ENCODE measurements at places on chromosomes 4 and X.

GRCh38 chrX:34901761-34902160 is 40.8 kb upstream of the FAM47B start:
- no peak for DNase-seq

- DNase-seq, result no peak
These were observed 2.0 kb downstream of the MSX1 start for GRCh38 chr4:4861390-4862018.

DNA sequence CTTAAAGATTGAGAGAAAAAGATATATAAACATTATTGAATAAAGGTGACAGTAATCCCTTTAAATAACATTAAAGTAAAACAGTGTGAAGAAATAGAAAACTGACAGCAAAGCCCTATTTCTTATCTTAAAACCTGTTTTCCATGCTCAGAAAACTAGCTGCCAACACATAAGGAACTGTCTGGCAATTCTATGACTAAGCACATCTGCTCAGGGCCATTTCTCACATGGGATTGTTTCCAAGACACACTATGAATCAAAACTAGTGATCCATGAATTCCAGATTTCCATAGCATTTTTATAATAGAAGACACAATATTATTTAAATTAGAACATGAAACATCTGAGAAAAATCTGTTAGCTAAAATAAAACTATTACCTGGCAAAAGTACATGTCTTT is 113.4 kb downstream of the SCLT1 start:
- DNase-seq, result no peak

GRCh38 chr4:163070023-163070422 is 96.7 kb downstream of the NAF1 start:
- DNase-seq, result no peak

GRCh38 chr4:71944956-71945355 is 86.8 kb upstream of the NPFFR2 start:
- no peak for DNase-seq

GRCh38 chr4:82787342-82787741 is 11.3 kb downstream of the SCD5 start:
- no peak for DNase-seq

GRCh38 chr4:140743194-140743931 is 12.8 kb downstream of the TBC1D9 start:
- DNase-seq, result no peak

DNA sequence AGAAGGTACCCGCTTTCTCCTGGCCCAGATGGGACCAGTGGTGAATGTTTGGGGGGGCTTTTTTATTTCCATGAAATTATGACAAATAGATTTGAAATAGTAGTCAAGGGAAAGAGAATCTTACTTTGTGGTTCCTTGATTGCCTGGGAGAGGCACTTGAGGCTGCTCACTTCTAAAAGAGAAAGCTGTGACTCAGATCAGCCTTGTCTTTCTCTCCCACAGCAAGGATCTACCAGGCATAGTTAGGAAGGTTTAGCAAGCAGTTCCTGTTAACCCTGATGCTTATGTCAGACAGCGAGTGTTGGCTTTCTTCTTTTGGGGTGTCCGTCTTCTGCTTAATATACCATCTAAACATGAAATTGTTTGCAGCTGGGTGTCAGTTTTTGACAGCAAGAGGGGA is 114.5 kb downstream of the TSPAN7 start:
- no peak for DNase-seq

DNA sequence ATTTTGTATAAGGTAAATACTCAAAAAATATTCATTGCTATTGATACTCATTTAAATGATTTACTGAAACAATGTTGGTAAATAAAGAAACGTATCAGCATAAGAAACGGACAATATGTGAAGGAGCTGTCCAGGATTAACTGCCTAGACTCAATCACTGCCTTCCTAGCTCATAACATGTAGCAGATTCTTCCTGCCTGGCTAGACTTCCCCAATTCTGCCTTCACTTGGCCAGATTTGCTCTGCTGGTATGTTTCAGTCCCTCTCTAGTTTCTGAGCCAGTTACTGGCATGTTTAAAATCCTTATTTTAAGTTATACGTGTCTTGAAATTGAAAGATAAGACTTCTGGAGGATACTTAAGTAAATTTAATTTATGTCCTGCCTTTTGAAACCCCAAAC is 740.3 kb downstream of the CENPC start:
- DNase-seq, result no peak

GRCh38 chr4:67483868-67484602 is 61.3 kb downstream of the CENPC start:
- DNase-seq, result no peak

GRCh38 chr4:172412851-172413580 is 599.8 kb downstream of the GALNTL6 start:
- no peak for DNase-seq

DNA sequence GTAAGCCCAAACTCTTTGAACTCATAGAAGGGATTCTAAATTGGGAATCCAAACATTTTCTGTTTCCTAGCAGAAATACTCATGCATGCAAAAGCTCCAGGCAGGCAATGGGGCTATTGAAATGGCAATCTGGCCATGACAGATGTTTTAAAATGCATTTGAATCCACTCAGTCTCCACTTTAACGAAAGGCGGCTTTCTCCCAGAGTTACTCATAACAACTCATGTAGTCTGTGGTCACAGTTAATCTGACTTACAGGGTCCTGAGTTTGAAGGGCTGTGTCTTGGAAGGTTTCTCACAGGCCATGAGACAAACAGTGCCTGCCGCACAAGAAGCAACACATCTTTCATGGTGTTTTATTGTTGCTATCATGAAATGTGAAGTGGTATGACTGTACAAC is 185.7 kb downstream of the AMELX start:
- DNase-seq, result no peak

DNA sequence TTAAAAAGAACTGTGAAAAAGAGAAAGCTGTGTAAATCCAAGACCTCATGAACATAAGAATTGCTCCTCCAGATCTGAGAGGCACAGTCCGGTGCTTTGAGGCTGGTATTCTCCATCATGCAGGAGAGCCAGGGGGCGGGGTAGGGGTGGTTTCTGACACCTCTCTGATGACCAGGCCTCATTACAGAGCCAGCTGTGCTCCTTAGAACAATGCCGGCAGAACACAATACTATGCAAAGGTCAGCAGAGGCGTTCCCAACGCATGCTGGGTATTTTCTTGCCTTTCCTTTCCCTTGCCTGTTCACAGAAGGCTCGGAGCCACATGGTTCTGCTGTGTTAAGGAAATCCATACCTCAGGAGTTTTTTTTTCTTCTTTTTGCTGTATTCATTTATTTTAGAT is 91.2 kb upstream of the SOD3 start:
- no peak for DNase-seq

GRCh38 chr4:15244354-15244753 is 183.5 kb upstream of the C1QTNF7 start:
- no peak for DNase-seq

- DNase-seq, result no peak
These were observed 87.3 kb downstream of the ADGRG4 start for GRCh38 chrX:136387951-136388502.

DNA sequence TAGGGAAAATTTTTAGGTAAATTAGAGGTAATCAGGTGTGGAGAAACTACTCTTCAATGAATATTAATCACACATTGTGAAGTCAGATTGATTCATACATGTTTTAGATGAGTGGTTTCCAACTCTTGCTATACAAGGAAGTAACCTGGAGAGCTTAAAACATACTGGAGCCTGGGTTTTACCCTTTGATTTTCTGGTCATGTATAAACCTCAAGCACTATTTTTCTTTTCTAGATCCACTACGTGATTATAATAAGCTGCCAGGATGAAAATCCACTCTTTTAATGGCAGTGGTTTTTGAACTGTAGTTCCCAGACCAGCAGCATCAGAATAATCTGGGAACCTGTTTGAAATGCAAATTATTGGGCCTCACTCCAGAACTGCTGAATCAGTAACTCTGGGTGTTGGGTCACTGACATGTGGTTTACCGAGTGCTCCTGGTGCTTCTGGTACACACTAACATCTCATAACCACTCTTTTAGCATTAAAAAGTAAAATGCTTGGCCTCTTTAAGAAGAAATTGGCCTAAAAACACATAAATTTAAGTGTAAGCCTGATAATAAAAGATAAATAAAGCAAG is 63.4 kb downstream of the DCAF12L1 start:
- no peak for DNase-seq

DNA sequence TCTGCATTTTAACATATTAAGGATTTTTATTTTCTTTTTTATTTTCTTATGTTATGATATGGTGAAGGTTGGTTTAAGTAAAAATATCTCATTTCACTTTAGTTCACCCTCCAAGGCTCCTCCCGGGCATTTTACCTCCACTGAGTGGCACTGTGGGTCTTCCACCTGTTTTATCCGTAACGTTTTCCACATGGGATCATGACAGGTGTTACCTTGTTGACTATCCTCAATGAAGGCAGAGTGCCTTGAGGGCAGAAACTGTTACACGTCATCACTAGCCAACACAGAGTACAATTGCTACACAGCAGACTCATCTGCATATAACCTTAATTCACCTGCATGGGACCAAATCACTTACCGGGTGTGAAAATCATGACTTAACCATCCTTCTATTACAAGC is 105.8 kb downstream of the GEMIN8 start:
- DNase-seq, result no peak

GRCh38 chrX:150438165-150438564 is 75.0 kb downstream of the MAMLD1 start:
- DNase-seq, result no peak

DNA sequence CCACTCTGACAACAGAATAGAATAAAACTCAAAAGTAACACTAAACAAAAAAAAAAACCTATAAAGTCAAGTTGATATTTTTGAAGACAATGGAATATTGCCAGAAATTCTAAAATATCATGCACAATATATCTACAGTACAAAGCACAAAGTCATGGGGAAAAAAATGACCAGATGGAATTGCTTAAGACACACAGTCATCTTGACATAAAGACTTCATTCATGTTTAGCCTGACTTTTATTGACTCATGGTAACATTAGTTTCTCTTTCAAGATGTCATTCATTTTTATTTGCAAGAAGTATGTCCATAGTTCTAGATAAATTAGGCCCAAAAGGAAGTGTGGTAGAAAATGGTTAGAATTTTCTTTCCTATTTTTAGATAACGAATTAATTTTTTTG is 259.1 kb downstream of the CAMK2D start:
- no peak for DNase-seq

DNA sequence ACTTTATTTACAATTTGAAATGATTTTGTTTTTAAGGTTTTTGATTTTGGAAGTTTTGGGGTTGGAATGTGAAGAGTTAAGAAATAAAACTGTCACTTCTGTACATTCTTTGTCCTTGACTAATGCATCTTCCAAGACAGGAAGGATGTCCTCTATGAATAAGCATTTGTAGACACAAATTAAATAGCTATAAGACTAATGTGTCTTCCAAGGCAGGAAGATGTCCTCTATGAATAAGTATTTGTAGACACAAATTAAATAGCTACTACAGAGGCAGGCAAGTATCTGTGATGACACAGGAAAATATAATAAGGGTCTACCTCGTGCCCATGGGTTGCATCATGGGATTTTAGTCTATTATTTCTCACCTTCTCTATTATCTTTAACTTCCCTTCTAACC is 14.5 kb downstream of the PRSS48 start:
- no peak for DNase-seq

DNA sequence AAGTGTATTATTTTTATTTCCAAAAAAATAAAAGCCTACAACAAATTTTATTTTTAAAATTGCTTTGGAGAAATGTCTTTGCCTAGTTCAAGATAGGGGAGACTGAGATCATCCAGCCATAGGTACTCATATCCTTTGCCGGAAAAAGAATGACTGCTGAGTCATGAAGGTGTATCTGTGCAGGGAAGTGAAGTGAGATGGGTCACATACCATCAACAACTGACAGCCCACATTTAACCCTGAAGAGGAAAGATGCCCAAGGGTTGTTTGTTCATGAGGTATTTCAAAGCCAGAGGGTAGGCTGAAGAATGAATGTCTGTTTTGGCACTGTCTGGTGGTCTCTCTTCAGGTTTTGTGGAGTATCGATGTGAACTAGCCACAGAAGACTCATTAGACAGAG is 106.7 kb upstream of the TTC29 start:
- no peak for DNase-seq

DNA sequence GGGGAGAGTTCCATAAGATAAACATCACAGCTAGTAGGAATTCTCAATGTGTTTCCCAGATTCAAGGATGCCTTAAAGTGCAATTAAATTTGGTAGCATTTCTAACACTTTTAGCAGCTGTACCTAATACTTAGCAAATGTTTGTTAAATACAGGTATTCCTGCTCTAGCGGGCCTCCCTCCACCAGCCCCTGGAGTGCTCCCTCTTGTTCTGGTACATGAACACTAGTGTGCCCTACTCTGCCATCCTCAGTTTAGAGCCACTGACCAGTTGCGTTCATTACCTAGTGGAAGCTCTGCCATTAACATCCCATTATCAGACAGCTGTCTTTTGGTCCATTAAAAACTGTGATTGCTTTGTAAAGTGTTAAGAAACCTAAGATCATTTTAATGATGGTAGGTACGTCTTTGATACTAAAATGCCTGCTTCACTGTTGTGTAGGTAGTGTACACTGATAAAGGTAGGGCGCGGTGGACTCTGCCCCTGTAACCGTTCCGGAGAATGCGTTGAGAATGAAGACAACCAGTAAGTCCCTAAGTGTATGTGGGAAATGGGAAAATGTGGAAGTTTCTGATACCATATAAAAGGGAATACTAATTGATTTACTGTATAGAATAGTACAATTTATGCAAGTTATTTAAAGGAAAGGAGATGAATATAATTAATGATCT is 21.7 kb downstream of the KIAA0232 start:
- DNase-seq, result no peak

DNA sequence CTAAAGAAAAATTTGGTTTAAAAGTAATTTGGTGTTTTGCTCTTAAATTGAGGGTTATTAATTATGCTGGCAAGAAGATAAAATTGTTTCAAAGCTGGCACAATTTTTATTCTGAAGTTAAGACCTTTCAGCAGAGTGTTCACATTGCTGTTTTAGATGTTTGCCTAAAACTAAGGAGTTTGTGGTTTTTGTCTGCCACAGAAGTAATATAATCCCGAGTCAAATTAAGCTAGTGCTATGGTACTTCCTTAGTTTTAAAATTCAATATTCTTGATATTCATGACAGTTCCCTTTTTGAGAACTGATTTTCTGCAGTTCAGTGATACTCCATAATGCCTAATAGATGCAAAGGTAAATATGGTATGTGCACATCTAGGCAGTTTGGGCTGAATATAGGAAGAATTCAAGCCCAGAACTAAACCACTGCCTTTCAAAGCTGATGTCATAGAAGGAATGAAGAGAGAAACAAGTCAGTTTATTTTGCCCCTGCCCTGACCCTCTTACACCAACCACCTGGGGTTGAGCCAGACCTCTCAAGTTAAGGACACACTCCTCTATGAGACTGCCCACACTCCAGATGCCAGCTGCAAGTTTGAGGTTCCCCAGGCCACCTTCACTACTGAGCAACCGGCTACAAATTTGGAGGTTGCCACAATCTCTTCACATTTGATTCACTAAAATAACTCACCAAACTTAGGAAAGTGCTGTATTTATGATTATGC is 32.1 kb upstream of the VEGFC start:
- DNase-seq, result no peak

- DNase-seq, result no peak
These were observed 3.4 kb downstream of the GLUD2 start for GRCh38 chrX:121050781-121051180.

GRCh38 chr4:103144926-103145325 is 45.3 kb upstream of the BDH2 start:
- no peak for DNase-seq
